Stimulated activated CD8-positive, alpha-beta memory T cell treated with anti-CD3 and anti-CD28 coated beads, Interleukin-4, amount 100 ng/mL, for 48 hours (primary cell): ENCODE measurements at places on chromosomes 1 and 21.

GRCh38 chr21:41142051-41142795 lies 25.7 kb upstream of the BACE2 start:
- no peak for DNase-seq

- DNase-seq: no peak
These were observed 172.0 kb upstream of the B3GALT2 start for GRCh38 chr1:193358419-193358818.

GRCh38 chr1:44947774-44948311 lies 38.6 kb downstream of the EIF2B3 start:
- DNase-seq: no peak

GRCh38 chr1:161439280-161440232 lies 65.7 kb upstream of the FCGR2A start:
- DNase-seq: peak; percentile 57

- no peak for DNase-seq
These were observed 31.6 kb downstream of the AGT start for GRCh38 chr1:230682274-230682673.

DNA sequence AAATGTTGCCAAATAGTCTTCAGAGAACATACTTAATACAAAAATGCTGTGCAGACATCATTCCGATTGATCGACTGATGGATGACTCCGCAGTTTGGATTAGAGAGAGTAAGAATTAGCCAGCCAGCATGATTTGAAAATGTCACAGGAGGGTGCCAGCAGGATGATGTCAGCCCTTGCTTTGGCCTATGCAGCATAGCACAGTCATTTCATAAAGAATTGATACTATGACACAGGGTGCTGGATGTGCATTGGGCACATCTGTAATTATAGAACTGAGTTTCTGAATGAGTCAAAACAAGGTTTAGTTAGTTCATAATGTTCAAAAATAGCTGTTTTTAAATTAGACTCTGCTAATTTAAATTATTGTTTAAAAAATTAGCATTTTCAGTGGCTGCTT lies 21.6 kb upstream of the TRAF5 start:
- peak; percentile 58 for DNase-seq

DNA sequence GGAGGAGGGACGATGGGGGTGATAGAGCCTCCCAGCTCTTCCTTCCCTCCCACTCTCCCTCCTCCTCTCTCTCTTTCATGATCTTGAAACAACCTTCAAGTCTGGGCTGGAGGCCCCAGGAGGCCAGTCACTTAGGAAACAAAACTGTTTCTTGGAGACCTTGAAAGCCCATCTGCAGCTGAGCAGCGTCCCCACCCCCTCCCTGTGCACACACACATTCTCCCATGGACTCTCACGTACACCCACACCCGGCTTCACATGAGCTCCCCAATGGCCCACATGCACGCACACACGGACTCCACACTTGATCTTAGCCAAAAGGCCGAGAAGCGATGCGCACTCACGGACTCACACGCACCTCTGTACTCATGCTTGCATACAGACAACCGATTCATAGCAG lies 3.2 kb upstream of the ATP1A2 start:
- no peak for DNase-seq

- DNase-seq: no peak
These were observed 51.0 kb upstream of the RUNX3 start for GRCh38 chr1:24980836-24981630.

- no peak for DNase-seq
These were observed 98.8 kb downstream of the FOXD2 start for GRCh38 chr1:47536646-47537118.

- no peak for DNase-seq
These were observed 97.2 kb downstream of the BCAR3 start for GRCh38 chr1:93584261-93585003.

DNA sequence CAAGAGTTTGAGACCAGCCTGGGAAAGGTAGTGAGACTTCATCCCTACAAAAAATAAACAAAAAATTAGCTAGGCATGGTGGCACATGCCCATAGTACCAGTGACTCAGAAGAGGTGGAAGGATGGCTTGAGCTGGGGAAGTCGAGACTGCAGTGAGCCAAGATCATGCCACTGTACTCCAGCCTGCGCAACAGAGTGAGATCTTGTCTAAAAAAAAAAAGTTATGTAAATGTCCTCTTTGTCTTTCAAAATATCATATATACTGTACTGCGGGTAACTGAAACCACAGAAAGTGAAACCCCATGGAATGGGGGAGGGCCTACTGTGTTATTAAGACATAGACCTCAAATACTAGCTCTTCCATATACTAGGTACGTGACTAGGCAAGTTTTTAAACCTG lies 20.8 kb downstream of the ACADM start:
- no peak for DNase-seq
